ENCODE measurements at places on chromosomes 5 and 9.

GRCh38 chr5:36944607-36945225 lies 68.1 kb downstream of the NIPBL start:
- DNase-seq = no peak

GRCh38 chr5:157197086-157197485 lies 16.4 kb downstream of the ITK start:
- DNase-seq = no peak

DNA sequence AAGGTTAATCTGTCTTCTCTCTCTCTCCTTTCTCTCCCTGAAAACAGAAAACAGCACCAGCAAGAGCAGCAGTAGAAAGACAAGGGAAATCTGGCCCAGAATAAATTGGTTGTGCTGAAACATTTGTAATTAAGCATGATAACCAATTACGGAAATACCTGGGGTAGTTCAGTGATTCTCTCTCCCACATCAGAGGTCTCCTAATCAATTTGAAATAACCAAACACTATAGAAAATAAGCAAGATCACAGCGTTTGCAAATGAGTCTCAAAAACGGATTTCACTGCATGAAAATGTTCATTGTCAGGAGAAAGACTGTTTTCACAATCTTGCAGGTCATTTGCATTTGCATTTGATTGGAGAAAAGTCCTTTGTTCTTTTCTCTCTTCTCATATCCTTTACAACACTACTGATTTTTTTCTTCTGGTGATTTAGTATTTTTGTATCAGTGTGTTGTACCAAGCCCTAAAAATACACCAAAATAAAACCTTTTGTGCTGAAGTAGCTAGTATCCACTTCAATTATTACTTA lies 36.8 kb upstream of the CDH6 start:
- DNase-seq = no peak

- peak; percentile 19 for DNase-seq
Observed at GRCh38 chr5:72509401-72509800, 2.2 kb upstream of the ZNF366 start.

DNA sequence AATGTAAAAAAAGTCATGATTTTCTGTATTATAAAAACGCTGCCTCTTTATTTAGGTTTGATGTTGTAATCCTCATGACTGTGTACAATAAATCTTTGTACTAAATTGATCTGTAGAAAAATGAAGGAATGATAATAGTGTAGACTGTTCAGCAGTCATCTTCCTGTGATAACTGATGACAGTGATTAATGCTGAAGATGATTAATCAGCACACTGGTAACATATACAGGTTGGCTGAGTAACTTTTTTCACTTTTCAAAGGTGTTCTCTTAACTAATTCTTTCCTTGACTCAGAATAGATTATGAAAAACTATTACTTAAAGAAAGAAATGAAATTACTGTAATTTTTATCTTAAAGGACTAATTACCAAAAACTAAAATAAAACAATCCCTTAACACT lies 122.5 kb downstream of the RFX3 start:
- no peak for DNase-seq

- no peak for DNase-seq
Observed at GRCh38 chr9:136496801-136497620, 14.2 kb upstream of the SEC16A start.

GRCh38 chr9:5536684-5537083 lies 26.4 kb downstream of the PDCD1LG2 start:
- DNase-seq = no peak

DNA sequence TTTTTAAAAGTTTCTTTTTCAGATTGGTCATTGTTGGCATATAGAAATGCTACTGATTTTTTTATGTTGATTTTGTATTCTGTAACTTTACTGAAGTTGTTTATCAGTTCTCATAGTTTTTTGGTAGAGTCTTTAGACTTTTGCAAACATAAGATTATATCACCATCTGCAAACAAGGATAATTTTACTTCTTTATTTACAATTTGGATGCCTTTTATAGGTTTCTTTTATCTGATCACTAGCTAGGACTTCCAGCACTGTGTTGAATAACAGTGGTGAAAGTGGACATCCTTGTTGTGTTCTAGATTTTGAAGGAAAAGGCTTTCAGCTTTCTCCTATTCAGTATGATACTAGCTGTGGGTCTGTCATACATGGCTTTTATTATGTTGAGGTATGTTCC lies 170.3 kb downstream of the WDR70 start:
- DNase-seq = no peak

DNA sequence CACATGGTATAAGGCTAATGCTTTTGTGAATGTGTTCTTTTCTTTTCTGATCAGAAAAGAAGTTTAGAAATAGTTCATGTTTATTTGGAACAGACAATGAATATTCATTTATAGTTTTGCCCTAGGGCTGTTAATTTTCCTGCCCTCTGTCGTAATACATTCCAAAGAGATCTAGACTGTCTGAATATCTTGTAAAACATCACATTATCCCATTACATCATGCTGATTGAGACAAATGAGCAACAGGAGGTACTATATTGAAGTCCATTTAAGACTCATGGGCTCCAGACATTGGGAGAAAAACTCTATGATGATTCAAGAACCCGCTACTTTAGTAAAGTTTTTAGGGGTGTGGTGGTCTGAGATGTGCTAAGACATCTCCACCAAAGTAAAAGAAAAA lies 121.2 kb upstream of the MAP1B start:
- DNase-seq = no peak

GRCh38 chr9:126794441-126794840 lies 10.4 kb upstream of the ZBTB43 start:
- peak; percentile 24 for DNase-seq

DNA sequence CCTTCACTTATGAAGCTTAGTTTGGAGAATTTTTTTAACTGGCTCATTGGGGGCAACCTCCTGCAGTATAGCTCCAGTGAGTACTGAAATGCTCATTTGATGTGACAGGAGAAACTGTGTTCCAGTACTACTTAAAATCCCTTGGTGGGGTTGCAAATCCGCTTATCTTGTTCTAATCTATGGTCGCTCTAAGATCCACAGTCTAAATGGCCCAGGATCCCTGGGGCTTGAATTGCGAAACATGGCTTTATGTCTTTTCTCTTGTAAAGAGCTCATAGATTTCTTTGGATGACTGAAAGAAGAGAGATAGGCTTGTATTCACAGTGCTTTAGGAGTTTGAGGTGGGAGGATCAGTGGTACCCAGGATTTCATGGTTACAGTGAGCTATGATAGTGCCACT lies 52.7 kb downstream of the ADAMTSL1 start:
- DNase-seq = no peak

- DNase-seq = no peak
Observed at GRCh38 chr9:109875495-109876129, 95.6 kb downstream of the PALM2AKAP2 start.

- no peak for DNase-seq
Observed at GRCh38 chr5:83914199-83914598, 193.5 kb upstream of the HAPLN1 start.

GRCh38 chr5:80093796-80094195 lies 58.6 kb downstream of the THBS4 start:
- no peak for DNase-seq

DNA sequence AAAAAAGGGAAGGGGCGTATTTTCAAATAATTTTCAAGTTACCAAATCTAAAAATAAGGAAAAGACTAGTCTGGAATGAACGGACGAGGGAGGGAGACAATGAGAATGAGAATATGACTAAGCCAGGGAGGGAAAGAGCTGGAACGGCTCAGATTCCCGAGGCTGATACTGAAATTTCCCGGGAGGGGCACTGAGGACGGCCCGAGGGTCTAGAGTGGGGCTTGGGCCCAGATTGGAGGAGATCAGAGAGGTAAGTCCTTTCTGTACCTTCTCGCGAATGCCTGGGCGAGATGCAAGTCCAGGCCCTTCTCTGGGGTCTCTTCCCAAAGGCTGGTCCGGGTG lies 3.4 kb upstream of the CCIN start:
- DNase-seq = no peak

GRCh38 chr9:87148331-87149104 lies 201.2 kb upstream of the GAS1 start:
- peak; percentile 96 for DNase-seq

DNA sequence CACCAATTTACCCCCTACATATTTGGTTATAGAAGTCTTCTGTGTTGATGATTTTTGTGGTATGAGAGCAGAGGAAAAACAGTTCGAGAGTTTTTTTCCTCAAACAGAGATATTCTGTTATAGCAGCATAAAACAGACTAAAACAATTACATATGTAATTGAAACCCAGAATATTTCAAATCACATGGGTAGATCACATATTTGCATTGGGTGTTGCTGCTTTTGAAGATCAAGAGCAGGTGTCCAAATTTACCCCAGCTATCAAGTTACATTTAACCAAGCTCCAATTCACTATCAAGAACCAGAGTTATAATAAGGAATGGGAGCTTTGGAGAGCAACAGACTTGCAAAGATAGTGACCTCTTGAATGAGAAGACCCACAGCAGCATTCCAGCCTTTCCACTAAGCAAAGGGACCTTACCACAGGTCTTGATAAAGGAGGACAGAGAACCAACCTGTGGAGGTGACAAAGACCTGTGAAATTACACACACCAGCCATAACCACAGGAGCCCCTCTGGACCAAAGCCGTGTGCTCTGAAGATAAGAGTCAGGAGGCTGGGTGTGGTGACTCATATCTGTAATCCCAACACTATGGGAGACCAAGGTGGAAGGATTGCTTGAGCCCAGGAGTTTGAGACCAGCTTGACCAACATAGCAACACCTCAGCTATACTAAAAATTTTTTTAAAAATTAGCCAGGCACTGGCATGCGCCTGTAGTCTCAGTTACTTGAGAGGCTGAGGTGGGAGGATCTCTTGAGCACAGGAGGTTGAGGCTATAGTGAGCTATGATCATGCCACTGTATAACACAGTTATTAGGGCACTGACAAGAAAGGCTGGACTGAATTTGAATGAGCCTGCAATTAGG lies 4.0 kb upstream of the CCL28 start:
- DNase-seq = no peak

- DNase-seq = no peak
Observed at GRCh38 chr9:15697446-15697851, 144.6 kb downstream of the CCDC171 start.

GRCh38 chr5:32066448-32066847 lies 107.7 kb downstream of the GOLPH3 start:
- DNase-seq = no peak

- peak; percentile 68 for DNase-seq
Observed at GRCh38 chr9:108687006-108687987, 168.5 kb downstream of the ACTL7B start.

GRCh38 chr5:6722015-6722414 lies 8.8 kb downstream of the TENT4A start:
- DNase-seq = no peak

GRCh38 chr9:21605489-21605931 lies 123.4 kb upstream of the IFNE start:
- no peak for DNase-seq

- DNase-seq = no peak
Observed at GRCh38 chr9:88995200-88995577, 3.9 kb downstream of the S1PR3 start.

- no peak for DNase-seq
Observed at GRCh38 chr5:19770396-19770795, 217.6 kb downstream of the CDH18 start.

DNA sequence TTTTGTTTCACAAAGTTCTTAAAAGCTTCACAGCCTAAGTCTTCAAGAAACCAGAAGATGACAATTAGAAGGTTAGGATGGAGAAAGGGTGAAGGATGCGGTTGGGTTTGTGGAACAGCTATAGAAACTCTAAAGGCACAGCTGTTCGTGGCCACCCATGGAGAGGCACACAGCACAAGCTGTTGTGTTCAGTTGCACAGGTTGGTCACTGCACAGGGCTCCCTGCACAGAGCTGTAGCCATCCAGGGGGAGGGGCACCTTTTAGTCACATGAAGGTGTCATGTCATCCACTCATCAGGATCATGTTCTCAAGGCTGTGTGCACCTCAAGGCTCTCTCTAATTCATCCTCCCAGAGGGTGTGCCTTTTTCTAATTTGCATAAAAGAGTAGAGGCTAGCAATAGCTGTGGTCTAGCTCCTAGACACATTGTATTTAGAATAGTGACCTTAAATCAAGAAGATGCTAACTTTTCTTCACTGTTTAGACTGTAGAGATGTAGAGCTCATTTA lies 5.0 kb upstream of the RASGRF2 start:
- DNase-seq = no peak

DNA sequence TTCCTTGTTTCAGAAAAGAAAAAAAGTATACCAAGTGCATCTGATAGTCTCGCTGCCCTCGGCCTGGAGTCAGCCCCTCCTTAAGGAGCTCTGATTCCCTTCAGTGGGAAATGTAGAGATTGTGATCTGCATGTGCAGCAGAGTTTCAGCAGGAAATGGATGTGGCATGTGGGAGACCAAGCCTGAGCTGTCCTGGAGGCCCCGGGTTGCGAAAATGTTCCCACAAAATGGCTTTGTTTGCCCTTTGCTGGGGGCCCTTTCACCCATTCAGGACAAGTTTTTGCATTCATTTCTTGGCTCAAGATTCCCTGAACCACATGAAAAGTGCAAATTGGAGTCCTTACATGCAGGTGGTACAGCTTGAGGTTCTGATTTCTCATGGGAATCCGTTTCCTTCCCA lies 230.9 kb downstream of the GADD45G start:
- DNase-seq = no peak

GRCh38 chr5:92633875-92634487 lies 947.0 kb downstream of the NR2F1-AS1 start:
- DNase-seq = no peak

- DNase-seq = no peak
Observed at GRCh38 chr5:176702671-176703641, 55.7 kb downstream of the TSPAN17 start.

DNA sequence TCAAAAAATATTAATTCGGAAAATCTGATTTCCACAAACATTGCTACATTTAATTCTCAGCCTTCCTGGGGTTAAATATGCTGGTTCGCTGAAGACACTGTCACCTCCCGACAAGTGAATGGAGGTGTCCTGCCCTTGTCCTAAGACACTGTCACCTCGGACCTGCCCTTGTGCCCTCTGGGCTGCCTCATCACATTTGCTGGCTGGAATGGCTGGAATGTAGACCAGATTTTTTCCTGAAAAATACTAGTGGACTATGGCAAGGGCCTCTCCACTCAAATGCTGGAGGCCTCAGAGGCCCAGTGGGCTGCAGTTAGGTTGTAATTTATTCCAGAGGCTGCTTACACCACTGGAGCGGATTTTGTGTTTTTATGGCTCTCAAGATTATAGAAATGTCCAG lies 28.2 kb downstream of the CACNA1B start:
- DNase-seq = no peak

DNA sequence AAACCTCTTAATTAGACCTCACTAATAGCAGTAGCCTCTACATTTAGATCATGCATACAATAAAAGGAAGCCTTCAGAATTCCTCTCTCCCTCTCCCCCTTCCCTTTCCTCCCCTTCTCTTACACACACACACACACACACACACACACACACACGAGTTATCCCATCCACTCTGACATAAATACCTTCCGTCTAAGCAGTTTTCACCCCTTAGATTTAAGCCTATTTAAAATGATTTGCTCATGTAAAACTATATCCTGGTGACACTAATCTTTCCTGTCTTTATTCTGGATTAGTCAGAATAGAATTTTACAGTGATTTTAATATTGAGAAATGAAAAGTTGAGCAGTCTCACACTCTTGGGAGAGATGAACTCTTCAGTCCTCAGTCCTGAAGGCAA lies 35.0 kb downstream of the PRELID2 start:
- DNase-seq = no peak

Measured in esophagus muscularis mucosa (tissue), 4 donors.